ENCODE measurements at places on chromosomes 4 and X. TPM values are rescaled to one million over a fixed set of nuclear protein-coding genes. Genes with fewer than 3 reads are reported as not detected.

EFNB1 gene
- total RNA-seq = 71.7 TPM

ODAM gene
- not detected for total RNA-seq

PRKG2 gene
- total RNA-seq = not detected

AKAP14 gene
- total RNA-seq = not detected

ARHGAP10 gene
- total RNA-seq = 28.8 TPM

NALF2 gene
- total RNA-seq = 0.04 TPM
